ENCODE measurements at places on chromosomes 5 and 9.

DNA sequence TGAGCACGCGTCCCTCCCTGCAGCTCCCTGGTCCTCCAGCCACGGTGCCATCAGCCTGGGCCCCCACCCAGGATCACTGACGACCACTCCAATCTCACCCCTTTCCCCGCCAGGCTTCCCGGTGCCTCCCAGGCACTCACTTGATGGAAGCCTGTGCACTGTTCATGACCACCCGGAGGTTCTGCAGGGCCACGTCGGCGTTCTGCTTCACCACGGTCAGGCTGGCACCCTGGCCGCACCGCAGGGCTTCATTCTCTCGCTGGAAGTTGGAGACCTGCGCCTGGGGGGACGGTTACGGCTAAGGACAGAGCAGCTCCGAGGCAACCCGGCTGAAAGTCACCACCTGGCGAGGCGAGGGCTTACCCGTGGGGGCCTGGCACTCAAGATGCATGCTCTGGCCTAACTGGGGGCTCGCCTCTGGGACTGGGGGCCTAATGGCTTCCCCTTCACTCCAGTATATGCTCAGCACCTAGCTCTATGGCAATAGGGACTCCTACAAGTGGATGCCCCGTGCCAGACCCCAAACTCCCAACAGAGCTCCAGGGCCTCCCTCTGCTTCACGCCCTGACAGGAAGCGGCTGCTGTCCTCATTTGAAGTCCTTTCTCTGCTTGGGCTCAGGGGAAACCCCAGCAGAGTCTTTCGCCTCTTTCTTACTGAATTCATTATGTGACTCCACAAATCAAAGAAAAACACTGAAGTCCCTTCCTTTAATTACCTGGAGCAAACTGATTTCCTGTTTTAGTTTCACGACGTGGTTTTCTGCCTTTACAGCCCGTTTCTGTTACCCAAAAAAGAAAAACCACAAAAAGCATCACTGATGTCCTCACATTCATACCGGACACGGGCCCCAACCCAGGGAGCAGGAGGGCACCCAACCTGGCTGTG lies 4.2 kb upstream of the SNAPC4 start:
- DNase-seq: no peak

DNA sequence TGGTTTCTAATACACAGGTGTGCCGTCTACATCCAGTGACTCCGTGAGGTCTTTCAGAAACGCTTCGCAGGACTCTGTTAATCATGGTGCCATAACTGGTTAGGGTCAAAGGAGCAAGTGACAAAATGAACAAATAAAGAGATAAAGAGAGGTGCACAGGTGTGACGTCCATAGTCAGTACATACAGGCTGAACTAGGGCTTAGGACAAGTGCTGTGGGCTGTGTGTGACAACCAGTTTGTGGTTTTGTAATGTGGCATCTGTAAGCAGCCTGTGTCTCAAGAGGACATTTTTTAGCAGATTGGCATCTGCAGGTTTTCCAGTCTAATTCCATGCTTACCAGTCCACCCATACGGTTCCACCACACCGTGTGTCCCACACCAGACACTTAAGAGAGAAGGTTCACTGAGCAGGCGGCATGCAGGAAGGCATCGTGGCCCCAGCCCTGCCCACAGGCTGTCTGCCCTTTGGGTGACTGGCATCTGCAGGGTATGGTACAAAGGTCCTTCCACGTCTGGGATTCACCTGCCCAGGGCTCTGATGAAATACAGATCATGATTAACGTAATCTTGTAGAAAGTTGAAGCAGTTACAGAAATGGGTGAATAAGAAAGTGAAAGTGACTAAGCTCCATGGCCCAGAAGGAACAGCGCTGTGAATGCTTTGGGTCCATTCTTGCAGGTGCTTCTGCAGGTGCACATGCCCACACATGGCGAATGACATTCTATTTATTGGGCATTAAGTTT lies 26.9 kb downstream of the SRD5A1 start:
- DNase-seq: no peak

DNA sequence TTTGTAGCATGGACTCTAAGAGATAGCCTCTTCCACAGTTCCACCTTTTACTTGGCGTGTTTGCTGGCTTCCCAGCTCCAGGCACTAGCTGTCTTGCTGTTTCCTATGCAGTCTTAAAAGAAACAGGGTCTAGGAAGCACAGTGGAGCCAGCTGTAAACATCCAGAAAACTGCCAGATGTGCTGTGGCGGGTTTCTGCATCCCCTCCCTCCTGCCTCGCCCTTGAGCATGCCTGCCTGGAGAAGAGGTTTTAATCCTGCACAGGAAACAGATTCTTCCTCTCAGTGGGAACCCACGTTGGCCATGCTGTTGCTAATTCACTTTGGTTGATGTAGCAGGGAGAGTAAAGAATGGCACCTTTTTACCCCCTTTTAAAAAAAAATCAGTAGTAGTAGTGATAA lies 121.3 kb downstream of the RPS23 start:
- DNase-seq: no peak

DNA sequence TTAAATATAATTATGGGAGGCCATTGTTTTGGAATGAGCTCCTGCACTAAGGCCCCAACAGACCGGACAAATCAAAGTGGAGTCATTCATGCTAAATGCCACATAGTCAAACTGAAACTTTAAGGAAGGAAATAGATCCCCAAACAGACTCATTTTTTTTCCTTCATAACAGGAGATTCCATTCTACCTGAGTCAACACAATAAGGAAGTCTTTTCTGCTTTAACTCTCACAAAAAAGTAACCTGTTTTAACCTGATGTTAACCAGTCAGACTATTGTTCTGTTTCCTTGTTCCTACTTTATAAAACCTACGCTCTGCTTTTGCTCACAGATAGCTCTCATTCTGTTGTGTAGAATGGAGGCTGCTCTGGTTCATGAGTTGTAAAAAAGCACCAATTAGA lies 234.9 kb downstream of the YTHDC2 start:
- no peak for DNase-seq

DNA sequence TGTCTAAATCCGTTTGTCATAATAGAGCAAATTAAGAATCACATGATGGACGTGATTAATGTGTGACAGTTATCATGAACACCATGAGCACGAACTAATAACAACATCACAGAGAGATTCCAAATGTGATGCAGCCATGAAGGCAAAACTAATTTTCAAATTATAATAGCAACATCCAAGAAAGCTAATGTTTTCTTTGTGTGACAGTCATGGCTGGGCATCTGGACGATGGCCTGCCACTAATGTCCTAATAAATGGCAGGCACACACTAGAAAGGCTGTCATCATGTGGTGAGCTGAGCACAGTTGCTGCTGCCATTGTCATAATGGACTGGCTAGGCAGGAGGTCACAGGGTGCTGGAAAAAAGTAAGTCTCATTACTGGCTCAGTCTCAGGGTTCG lies 280.0 kb upstream of the EFNA5 start:
- no peak for DNase-seq

- DNase-seq: no peak
Measured at GRCh38 chr9:126413391-126414068, 86.9 kb downstream of the MVB12B start.

DNA sequence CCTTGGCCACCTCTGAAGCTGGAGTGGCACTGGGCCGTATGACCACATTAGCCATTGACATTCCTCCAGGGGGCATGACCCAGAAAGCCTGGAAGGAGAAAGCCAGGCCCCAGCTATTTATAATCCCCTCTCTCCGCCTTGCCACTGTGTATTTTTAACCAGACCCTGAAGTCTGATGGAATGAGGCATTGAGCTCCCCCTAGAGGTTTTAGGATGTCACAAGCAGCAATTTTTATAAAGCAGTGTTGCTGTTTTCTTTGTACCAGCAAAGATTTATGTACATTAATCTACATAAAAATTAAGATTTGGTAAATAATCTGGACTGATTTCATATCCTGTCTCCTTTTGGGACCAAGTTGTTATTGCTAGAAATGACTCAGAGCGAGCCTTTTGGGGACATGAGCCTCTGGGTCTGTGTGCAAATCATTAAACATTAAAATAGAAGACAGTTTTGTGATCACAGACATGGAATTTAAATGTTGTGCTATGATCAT lies 127.1 kb downstream of the TRIO start:
- DNase-seq: peak; percentile 60

- DNase-seq: no peak
Measured at GRCh38 chr5:16726538-16726946, 109.7 kb upstream of the RETREG1 start.

GRCh38 chr5:29750453-29750852 lies 1443.0 kb upstream of the CDH6 start:
- DNase-seq: no peak

GRCh38 chr5:18702821-18703220 lies 1068.6 kb downstream of the TAF11L14 start:
- no peak for DNase-seq

GRCh38 chr9:89916001-89916597 lies 311.3 kb downstream of the GADD45G start:
- no peak for DNase-seq

GRCh38 chr9:119117409-119117808 lies 251.8 kb downstream of the BRINP1 start:
- DNase-seq: no peak

DNA sequence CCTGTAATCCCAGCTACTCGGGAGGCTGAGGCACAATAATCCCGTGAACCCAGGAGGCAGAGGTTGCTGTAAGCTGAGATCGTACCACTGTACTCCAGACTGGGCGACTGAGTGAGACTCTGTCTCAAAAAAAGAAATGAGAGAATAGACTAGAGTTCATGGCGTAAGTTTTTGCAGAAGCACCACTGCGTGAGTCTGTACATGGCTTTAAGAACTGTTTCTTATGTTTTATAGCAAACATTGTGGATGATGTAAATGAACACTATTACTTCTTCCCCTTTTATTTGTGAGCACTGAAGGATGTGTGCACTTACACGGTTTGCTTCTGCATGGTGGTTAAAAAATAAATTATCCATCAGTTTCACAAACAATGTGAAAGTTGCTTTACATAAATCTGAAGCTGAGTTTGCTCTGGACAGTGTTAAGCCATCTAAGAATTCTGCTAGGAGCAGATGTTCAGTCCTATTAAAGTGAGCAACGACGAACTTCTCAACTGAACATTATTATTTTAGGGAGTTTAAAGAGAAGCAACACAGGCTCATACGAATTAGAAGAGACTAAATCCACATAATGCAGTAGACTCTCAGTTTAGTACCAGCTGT lies 52.5 kb downstream of the ZFAND5 start:
- no peak for DNase-seq

GRCh38 chr5:10466446-10467073 lies 24.9 kb downstream of the ROPN1L start:
- no peak for DNase-seq

DNA sequence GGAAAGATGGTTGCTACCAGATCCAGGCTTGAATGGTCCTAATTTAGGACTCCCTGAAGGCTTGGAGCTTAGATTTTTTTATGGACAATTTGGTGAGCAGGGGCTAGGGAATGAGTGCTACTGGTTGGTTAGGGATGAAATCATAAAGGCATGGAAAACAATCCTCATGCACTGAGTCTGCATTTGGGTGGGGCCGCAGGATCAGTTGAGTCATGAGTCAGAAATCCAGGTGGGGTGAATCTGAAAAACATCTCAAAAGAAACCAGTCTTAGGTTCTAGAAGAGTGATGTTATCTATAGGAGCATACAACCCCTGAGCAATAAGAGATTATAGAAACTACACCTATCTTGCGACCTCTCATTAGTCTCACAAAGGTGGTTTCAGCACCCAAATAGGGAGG lies 300.0 kb downstream of the KIF4B start:
- no peak for DNase-seq

DNA sequence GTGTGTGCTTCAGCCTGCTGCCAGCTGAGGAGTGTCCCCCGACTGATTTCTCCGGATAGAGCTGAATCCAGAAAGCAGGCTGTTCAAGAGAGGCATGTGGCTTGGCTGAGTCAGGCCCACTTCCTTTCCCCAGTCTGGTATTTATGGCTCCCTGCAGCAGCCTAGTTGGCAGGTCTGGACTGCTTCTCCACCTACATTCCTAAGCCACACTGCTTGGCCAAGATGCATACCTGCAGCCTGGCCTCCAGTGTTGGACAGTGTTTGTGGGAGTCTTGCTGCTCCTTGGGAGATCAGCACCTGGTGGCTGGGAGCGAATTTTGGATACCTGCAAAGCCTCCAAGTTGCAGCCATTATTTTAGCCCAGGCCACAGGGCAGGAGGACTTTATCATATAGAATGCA lies 670.8 kb downstream of the ACTL7B start:
- no peak for DNase-seq

- DNase-seq: no peak
Measured at GRCh38 chr5:40774623-40775022, 18.9 kb upstream of the TTC33 start.

DNA sequence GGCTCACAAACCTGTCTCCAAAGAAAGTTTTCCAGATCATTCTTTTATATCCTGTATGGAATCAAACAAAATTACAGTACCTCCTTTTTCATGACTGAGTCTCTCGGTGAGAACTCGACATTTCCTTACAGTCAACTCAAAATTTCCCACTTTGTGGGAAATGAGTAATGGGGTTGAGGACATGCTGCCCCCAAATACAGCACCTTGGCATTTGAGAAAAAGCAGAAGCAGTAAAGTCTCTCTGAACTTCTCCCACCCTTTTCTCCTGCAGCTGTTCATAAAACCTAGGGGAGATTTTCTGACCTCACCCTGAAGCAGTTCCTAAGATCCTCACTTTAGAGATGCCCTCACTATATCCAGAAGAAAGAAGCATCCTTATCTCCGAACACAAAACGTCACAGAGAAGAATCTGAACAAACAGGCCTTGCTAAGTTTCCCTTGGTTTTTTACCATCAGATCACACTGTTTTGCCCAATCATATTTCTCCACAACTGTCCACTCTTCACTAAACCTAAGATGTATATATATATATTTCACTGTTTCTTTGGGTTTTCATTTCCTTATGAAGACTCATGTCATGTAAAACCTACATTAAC lies 96.1 kb upstream of the APC start:
- DNase-seq: no peak

DNA sequence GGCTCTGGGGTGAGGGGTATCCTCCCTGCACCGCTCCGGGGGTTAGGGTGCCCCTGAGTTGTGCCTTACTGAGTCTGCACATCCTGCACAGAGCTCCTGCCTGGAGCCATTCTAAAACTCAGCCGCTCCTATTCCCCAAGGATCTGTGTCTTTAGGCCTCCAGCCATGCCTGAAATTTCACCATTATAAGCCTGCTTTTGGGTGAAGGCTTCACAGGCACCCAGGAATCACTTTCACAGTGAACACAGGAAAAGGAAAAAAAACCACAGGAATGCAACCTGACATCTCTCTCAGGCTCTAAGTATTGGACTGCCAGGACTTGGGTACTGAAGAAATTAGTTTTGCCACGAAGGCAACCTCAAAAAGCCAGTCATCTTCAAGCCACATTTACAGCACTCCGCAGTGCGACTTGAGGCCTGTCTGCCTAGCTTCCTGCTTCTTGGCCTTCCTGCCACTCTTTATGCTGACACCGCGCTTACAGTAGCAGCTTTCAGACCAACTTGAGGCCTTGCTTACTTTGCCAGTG lies 30.9 kb downstream of the GALNT10 start:
- DNase-seq: peak; percentile 14

- DNase-seq: no peak
Measured at GRCh38 chr9:108434036-108434435, 421.8 kb downstream of the ACTL7B start.
